ENCODE measurements at places on chromosomes 3 and 15.

- DNase-seq = no peak
Measured at GRCh38 chr3:152272771-152273242, 4.1 kb downstream of the MBNL1 start.

GRCh38 chr3:52393959-52394670 is 50.8 kb downstream of the SEMA3G start:
- no peak for DNase-seq

GRCh38 chr15:57468486-57468885 is 92.2 kb downstream of the CGNL1 start:
- DNase-seq = no peak

DNA sequence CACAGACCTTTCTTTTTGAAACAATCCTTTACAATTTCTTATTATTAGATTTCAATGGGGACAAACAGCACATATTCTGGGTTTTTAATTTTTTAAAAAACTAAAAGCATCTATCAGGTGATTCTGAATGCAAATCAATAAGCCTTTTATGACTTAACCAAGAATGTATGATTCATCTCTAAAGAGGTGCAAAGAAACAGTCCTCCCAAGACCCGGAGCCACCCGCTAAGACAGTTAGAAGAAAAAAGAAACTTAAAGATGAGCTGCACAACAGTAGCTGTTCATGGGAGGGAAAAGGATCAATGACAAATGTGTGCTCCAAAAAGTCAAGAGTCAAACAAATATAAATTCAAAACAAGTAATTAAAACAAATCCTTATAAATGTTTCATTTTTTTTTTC is 319.5 kb downstream of the THSD4 start:
- DNase-seq = no peak

DNA sequence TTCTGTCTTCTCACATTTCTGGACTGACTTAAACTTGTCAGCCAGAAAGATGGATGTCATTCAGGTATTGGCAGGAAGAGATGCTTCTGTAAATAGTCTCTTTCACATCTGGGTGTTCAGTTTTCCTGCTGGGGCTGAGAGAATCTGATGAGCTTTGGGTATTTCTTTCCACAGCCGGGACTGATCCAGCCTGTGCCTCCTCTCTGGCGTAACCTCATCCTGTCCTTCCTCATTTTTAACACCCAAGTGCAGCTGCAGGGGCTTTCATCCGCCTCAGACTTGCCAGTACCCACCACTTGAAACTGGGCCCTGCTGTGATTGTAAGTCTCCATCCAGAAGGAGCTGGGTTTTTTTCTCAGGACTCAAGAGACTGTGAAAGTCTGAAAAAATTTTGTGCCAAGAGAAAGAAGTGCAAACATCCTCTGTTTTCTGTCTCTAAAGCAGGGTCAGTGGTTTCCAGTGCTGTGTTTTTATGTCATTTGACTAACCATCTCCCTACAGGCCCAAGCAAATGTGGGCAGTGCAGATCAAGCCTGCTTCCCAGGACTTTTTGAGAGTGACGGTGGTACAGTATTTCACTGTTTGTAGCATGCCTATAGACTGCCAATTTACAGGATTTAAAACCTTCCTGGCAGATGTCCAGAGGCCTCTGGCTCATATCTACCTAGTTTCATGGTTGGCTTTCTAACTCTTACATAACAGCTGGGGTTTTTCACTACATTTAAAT is 342.7 kb downstream of the PTPRG start:
- DNase-seq = peak; percentile 31

GRCh38 chr3:185797993-185798830 is 26.6 kb downstream of the IGF2BP2 start:
- no peak for DNase-seq

GRCh38 chr15:59131969-59132562 is 27.1 kb downstream of the CCNB2 start:
- DNase-seq = no peak

DNA sequence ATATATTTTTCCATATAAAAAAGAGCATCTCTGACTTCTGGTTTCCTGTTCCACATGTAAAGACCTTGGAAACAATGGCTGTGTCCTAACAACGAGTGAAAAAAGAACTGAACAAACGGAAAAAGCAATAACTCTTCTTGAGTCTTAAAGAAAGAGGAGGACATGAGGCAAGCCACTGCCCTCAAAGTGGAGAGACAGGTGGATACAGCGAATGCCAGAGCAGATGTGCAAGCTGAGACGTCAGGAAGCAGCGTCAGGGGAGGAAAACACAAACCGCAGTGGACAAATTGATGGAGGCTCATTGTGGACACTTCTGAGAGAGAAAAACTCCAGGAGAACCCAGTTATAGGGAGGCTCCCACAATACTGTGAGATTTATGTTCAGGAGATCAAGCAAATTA is 208.0 kb upstream of the MME start:
- no peak for DNase-seq

- DNase-seq = no peak
Measured at GRCh38 chr15:101686718-101687117, 34.5 kb upstream of the TM2D3 start.

DNA sequence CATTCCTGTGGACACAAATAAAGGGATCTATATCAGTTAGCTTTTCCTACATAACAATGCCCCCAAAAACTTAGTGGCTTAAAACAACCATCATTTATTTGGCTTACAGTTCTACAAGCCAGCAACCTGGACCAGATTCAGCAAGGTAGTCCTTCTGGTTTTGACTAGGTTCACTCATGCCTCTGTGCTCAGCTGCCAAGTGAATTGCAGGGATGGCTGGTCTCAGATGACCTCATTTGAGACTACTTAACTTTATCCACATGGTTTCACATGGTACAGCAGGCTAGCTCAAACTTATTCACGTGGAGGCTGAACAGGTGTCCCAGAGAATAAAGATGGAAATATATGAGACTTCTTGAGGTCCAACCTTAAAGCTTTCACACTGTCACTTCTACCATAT is 119.3 kb upstream of the BFSP2 start:
- DNase-seq = peak; percentile 18

DNA sequence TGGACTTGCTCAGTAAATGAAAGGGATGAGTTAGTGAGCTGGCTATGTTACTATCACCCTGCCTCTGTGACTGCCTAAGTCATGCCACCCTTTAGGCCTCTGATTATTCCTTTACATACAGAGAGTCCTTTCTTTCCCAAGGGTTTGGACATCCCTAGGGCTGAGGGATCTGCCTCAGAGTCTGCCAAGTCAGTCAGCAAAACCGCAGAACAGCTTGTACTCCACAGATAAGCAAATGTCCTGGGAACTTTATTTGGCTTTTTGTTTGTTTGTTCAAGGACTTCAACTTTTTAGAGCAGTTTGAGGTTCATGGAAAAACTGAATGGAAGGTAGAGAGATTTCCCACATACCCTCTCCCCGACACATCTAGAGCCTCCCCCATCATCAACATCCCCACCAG is 82.6 kb upstream of the TRIM42 start:
- no peak for DNase-seq

- no peak for DNase-seq
Measured at GRCh38 chr3:5136211-5136918, 14.3 kb downstream of the ARL8B start.

DNA sequence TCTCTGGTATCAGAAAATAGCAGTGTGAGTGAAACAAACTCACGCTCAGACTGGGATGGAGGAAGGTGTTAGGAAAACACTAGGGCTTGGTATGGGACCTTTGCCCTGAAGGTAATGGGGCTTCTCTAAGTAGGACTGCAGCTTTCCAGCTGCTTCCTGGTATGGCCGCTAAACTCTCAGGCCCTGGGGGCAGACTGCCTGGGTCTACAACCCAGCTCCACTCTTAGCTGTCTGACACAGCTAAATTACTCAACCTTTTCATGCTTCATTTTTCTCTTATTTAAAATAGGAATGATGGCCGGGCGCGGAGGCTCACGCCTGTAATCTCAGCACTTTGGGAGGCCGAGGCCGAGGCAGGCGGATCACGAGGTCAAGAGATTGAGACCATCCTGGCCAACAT is 5.2 kb upstream of the YEATS2 start:
- no peak for DNase-seq

GRCh38 chr3:181713676-181714612 is 2.2 kb downstream of the SOX2 start:
- no peak for DNase-seq

GRCh38 chr15:68990992-68991500 is 23.4 kb upstream of the NOX5 start:
- peak; percentile 71 for DNase-seq

DNA sequence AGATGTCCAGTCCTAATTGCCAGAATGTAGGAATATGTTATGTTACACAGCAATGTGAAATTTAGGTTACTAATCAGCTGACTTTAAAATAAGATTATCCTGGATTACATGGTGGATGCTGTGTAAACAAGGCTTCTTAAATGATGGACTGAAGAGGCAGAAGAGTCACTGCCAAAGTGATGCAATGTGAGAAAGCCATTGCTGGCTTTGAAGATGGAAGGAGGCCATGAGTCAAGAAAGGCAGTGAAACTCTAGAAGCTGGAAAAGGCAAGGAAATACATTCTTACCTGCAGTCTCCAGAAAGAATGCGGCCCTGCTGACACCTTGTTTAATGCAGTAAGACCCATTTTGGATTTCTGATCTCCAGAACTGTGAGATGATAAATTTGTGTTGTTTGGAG is 179.1 kb upstream of the ZPLD1 start:
- no peak for DNase-seq

- no peak for DNase-seq
Measured at GRCh38 chr15:38670128-38671005, 105.8 kb upstream of the RASGRP1 start.

DNA sequence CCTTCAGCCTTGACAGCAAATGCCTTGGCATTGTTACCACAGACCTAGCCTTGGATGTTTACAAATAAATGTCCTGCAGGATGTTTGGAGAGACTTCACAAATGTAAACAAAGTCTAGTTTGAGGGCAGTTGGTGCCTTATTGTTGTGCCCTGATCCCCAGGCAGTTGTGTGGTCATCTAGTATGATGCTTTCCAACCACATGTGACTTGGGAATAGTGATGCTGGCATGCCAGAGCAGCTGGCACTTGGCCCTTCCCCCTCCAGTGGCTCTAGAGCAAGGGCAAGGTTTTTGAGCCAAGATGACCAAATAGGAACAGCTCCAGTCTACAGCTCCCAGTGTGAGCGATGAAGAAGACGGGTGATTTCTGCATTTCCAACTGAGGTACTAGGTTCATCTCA is 258.2 kb downstream of the ADAMTS17 start:
- DNase-seq = no peak

DNA sequence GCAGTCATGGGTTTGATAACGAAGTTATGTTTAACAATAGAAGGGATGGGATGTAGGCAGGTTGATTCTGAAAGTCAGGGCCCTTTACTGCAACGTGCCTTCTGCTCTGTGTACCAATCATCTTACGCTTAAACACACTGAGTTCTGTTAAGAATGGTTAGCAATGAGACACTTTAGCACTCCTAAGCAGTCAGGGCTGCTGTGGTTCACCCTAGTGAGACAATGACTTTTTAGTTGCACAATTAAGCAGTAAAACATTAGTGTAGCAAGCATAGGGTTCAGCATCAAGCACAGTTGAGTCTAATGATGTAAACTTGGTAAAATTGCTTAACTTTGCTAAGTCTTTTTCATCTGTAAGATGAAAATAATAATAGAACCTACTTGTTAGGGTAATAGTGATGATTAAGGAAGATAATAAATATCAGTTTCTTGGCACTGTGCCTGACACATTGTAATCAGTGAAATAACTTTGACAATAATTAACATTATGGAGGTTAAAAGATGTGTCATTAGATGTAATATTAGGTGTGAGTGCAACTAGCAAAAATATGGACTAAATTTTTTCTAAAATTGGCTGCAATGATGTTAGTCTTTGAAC is 484.2 kb upstream of the THBS1 start:
- no peak for DNase-seq

DNA sequence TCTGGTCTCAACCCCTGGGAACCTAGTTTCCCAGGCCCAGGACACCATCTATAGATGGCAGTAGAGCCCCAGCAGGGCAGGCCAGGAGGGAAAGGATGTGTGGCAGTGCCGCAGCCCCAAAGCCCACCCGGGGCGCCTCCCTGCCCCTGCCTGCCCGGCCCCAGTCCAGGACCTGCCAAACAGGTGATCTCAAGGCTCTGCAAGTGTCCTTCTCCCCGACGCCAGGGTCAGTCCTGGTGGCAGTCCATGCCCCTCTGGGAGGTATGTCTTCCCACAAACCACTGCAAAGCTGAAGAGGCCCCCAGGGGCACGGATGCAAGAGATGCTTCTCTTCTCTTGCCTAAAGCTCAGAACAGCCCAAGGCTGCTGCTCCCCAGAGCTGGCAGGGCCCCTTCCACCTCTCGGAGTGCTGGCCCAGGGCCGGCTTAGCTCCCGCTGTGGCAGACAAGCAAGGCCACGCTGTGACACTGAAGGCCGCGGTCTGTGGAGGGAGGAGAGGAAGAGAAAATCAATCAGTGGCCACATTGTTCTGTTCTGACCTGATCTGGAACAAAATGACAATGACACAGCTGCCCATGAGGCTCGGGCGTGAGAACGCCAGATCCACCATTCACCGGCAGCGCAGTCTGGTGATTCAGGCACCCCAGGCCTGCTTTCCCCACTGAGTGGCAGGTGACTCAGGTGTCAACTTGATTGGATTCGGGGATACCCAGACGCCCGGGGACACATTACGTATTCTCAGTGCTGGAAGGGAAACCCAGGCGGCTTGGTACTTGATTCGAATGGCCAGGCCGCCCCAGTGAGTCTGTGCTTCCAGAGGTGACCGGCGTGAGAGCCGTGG is 34.0 kb downstream of the KLHL25 start:
- DNase-seq = no peak

GRCh38 chr15:55989383-55989782 is 4.0 kb downstream of the NEDD4 start:
- no peak for DNase-seq

DNA sequence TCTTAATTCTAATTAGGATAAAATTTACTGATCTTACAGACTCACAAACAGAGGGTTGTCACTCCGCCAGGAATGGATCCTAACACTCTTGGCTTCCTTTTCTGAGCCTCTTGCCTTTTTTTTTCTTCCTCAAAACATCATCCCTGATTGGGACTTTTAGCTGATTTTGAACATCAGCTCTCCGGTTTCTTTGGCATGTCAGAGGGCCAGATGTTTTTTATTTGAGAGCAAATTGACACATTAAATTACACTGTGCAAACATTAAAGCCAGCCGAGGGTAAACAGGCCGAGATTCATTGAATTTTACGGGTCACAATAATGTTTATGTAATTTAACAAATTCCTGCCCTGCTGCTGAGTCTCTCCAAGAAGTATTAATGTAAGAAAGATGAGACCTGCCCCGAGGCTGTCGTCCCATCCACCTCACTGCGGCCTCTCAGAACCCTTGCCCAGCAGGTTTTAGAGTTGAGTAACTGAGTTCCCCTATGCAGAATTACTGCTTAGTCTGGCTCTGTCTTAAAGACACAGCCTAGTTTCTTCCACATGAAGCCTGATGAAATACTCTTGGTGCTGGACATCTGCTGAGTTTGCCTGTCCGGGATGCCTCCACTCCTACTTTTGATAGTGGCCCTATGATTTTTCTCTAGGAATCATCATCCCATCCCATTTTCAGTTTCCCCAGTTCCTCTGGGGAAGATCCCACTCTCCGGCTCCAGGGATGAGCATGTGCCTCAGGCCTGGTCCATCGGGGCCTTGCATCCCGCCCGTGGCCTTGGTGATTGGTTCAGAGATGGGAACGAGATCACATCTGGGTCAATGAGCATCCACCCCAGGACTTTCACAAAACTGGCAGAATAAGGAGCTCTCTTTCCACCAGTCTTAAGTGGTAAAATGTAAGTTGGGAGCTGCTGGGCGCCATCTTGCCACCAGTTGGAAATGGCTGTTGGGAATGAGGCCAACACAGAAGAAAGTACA is 226.6 kb upstream of the TLE3 start:
- peak; percentile 33 for DNase-seq

Data from NCI-H2171 (cell line).